ENCODE measurements at places on chromosomes 7 and 10.

GRCh38 chr10:95790982-95791381 lies 35.0 kb downstream of the ENTPD1 start:
- no peak for DNase-seq

- peak; percentile 51 for DNase-seq
Measured at GRCh38 chr7:23594879-23595604, 2.1 kb upstream of the CCDC126 start.

DNA sequence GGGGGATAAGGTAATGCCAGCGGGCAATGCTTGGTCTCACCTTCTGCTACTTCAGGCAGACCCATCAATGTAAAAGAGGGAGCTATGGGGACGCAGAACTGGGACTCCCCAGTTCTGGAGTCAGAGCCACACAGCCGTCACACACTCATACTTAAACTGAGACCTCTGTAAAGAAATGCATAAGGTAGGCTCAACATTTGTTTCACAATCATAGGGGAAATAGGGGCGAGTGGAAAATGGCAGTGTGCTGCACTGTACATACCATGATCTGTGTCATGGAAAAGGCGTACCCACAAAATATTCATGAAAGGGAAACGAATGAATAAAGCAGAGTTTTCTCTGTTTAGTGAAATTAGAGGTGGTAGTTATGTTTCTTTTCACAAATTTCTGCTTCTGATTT lies 318.0 kb upstream of the NPVF start:
- no peak for DNase-seq

DNA sequence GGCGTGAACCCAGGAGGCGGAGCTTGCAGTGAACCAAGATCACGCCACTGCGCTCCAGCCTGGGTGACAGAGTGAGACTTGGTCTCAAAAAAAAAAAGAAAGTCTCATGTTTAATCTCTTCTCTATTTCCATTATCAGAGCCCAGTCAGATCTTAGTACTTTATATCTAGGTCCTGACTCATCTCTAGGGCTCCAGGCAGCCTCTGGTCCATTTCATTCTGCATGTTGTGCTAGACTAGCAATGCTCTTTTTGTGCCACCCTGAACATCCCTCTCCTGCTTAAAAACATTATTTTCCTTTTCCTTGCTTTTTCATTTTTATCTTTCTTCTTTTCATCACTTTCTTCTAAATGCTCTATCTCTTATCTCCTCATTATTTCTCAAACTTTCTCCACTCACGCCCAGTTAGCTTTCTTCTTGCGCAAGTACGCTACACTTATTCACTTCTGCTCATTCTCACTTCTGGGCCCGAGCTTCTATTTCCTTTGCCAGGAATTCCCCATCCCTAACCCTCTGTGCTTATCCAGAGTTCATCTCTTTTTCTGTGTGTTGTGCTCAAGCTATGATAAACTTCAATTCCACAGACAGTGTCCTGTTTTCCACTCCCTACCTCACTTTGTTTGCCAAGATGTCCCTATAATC lies 63.9 kb downstream of the BTAF1 start:
- DNase-seq, result no peak

DNA sequence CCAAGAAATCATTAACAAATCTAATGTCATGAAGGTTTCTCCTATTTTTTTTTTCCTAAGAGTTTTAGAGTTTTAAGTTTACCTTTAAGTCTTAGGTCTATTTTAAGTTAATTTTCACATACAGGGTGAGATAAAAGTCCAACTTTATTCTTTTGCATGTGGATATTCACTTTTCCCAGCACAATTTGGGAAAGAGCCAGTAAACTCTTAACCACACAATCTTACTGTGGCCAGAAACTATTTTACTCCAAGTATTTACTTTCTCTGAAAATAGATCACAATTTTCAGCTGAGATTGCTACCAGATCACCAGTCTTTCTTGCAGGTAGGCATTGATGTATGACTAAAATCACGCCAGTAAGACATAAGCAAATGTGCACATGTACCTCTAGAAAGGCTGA lies 728.5 kb downstream of the TNS3 start:
- no peak for DNase-seq

- DNase-seq, result no peak
Measured at GRCh38 chr10:79293841-79294581, 53.3 kb upstream of the PPIF start.

DNA sequence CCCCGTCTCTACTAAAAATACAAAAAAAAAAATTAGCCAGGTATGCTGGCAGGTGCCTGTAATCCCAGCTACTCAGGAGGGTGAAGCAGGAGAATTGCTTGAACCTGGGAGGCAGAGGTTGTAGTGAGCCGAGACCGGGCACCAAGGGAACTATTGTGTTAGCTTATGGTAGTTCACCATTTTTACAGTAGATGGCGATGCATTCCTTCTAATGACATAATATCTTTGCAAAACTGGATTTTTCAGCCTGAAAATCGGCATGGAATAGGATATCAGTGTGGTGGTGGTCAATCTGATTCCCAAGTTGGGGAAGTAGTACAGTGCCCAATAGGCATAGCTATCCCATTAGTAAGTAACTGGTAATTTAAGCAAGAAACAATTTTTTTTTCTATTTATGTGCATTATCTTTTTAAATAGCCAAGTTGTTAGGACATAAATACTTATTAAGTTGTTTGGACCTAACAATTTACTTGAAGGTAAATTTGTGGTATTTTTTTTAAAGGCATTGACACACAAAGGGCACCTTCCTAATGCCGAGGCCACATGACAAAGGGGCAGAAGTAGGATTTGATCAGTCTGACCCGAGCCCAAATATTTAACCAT lies 17.6 kb upstream of the IMPDH1 start:
- no peak for DNase-seq

GRCh38 chr10:8275911-8276310 lies 221.4 kb downstream of the GATA3 start:
- DNase-seq, result no peak

DNA sequence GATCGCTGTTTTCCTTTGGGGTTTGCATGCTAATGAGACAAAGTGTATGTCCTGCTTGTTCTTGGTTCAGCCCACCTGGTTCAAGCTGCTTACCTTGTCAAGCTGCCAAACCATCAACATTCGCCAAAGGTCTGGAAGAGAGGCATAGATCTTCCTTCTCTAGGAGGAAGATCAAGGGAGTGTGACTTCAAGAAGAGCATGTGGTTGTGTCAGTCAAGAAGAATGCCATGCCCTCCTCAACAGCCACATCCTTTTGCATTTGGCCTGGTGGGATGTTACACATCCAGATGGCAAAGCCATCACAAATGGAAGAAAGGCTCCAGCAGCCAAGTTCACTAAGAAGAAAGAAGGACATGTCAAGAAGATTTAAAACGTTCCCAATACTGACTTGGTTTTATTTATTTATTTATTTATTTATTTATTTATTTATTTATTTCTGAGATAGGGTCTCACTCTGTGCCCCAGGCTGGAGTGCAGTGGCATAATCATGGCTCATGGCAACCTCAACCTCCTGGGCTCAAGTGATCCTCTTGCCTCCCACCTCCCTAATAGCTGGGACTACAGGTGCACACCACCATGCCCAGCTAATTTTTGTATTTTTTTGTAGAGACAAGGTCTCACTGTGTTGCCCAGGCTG lies 5.1 kb upstream of the PIP4K2A start:
- no peak for DNase-seq

DNA sequence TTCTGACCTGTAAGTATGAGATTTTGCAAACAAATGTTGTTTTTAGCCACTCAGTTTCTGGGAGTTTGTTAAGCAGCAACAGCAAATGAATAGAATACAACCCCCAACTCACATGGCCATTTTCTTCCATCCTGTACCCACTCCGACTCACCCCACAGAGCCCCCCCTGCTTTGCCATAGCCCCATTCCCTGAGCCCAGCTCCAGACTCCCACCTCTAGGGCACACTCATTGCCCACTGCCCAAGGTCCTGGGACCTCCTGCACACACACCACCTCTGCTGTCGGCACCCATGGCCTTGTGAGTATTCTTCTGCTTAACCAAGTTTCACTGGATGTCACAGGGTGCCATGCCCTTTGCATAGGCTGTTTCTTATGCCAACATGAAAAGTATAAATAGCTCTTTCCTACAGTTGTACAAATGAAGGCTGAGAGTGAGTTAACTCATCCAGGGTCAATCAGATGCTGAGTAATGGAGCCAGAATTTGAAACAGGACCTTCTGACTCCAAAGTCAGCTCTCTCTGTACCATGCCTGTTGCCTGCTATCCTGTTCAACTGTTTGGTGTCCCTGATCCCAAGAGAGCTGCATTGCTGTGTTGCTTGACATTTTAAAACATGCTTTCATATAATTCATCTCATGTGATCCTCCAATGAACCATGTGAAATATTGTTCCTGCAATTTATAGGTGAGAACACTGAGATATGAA lies 367.8 kb upstream of the ZMIZ1 start:
- DNase-seq, result no peak

GRCh38 chr7:21903020-21903786 lies 42.5 kb downstream of the CDCA7L start:
- DNase-seq, result no peak

DNA sequence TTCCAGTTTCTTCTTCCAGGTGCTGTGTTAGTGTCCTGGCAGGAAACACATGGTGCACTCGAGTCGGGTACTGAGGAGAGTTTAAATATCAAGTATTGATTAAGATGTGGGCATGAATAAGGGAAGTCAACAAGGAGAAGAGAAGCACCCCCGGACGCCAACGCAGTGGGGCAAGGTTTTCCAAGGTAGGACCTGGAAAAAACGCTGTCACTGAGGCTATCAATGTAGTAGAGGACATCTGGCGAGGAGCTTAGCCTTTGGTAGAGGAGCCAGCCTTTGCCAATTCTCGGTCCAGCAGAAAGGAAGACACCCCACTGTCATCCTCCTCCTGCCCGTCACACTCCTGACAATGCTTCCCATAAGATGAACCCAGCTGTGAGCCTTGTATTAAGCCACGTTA lies 159.6 kb downstream of the TEX36 start:
- DNase-seq, result no peak

DNA sequence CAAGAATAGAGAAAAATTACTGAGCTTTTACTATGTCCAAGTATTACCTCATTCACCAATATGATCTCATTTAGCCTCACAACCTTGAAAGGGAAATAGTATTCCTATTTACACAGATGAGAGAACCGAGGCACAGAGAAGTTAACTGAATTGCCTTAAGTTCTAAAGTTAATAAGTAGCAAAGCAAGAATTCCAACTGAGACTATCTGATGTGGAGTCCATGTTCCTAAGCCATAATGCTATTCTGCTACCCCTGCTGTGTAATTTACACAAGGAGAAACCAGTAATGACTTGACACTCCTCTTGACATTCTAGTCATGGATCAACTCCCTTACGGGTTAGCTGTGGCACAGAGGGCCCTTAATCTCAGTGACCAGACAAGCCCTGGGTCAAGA lies 60.7 kb downstream of the ABCB4 start:
- DNase-seq, result no peak

DNA sequence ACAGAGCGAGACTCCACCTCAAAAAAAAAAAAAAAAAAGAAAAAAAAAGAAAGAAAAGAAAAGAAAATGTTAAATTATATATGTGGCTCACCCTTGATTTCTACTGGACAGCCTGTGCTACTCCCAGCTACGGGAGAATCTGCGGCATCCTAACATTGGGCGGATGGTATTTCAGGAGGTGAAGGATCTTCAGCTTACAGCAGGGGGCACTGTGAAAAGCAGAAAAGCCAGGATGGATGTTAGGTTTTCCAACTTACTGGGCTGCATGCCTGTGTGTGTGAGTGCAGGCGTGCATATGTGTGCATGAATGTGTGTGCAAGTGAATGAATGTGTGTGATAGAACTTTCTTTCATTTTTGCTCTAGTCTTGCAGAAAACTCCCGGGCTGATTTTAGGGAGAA lies 1066.5 kb downstream of the TYW1 start:
- no peak for DNase-seq

- DNase-seq, result no peak
Measured at GRCh38 chr7:83677180-83677866, 28.4 kb upstream of the SEMA3E start.

GRCh38 chr7:66657798-66658197 lies 29.1 kb downstream of the KCTD7 start:
- DNase-seq, result no peak

DNA sequence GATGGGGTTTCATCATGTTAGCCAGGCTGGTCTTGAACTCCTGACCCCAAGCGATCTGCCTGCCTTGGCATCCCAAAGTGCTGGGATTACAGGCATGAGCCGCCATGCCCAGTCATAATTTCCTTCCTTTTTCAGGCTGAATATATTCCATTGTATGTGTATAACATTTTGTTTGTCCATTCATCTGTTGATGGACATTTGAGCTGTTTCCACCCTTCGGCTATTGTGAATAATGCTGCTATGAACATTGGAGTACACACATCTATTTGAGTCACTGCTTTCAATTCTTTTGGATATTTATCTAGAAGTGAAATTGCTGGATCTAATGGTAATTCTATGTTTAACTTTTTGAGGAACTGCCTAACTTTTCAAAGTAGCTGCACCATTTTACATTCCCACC lies 34.6 kb downstream of the TLX1 start:
- DNase-seq, result no peak

DNA sequence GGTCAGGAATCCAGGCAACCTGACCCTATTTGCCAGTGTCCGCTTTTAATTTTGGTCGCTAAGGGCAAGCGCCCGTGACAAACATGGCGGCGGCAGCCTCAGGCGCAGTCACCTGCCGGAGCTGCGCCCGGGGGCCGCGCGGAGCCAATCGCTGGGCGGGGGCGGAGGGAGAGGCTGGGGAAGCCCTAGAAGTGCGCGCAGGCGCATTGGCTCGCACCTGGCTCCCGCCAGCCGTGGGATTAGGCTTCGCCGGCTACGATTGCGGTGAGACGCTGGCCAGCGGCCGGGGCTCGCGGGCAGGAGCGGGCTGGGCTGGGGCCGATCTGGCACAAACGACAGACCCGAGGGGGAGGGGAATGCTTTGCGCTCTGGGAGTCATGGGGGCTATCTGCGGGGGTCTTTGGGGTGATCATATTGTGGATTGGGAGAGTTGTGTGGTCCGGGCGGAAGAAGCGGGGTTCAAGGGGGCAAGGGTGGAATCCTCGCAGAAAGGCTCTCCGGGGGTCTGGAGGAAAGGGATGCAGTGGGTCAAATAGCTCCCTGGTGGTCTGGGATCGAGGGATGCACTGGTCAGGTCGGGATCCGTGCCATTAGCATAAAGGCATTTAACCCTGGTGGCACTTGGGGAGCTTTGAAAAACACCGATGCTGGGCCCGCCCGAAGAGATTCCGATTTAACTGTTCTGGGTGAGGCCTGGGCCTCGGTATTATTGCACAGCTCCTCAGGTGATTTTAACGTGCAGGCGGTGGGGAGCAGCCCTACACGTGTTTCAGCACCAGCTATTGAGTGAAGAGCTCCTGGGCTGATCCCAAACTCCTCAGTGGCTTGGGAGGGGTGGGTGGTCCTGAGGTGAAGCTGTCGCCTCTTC lies 10.1 kb upstream of the C10orf95 start:
- peak; percentile 96 for DNase-seq

- peak; percentile 15 for DNase-seq
Measured at GRCh38 chr10:49539320-49539885, 482 bp upstream of the ERCC6 start.

DNA sequence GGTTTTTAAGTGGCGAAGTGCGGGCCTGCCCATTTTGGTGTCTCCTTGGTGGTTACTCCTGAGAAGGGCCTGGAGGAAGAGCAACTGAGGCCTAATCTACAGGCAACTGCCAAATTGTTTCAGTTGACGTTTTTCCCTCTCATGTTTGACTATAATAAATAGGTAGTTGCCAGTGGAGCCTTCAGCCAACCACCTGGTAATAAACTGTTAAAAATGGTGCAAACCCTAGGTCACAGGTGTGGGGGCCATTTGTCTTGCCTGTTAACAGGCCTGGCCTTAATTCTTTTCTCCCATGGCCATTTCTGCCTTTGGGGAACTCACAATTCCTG lies 3.7 kb downstream of the IKZF1 start:
- DNase-seq, result no peak

- no peak for DNase-seq
Measured at GRCh38 chr7:37216156-37216852, 232.4 kb downstream of the ELMO1 start.
